T-helper 2 cell (primary cell): ENCODE measurements at places on chromosomes 2 and 18.

DNA sequence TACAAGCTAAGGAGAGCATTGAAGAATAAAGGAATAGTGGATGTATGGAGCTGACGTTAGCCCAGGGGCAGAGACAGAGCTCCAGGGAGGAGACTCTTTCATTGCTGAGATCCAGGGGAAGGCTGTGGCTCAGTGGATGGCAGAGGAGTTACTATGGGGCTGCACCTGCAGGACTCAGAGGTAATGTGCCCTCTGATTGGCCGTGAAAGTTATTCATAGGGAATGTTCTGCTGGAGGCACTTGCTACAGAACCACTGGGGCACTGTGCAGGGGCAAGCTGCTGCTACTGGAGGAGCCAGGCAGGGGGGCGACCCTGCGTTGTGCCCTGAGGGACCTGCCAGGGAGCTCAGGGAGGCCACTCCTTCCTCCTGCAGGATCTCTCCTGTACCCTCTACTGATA, 199.2 kb downstream of the PTPRM start:
- DNase-seq: no peak

DNA sequence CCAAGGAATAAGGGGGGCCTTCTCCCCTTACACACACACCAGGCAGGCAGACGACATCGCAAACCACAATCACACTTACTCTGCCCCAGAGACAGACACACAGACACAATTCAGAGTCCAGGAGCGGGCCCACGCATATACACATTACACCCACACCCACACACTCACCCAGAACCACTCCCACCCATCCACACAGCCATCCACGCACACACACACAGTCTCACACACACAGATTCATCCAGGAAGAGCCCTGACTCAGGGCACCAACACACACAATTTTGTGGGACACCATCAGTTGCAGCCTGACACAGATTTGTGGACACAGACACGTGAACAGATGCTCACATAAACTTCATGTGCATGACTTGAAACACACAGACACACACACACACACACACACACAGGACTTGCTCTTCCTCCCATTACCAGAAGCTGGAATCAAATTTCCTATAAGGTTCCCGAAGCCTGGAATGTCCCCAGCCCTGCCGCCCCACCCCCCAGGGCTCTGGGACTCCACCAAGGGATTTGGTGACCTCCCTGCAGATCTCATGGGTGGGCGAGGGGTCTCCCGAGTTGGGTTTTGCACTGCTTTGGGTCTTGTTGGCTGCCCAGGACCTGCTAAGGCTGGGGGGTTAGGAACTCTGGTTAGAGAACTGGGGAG, 23.5 kb downstream of the TNS1 start:
- no peak for DNase-seq

GRCh38 chr2:70498528-70498927, 55.1 kb downstream of the TGFA start:
- no peak for DNase-seq

DNA sequence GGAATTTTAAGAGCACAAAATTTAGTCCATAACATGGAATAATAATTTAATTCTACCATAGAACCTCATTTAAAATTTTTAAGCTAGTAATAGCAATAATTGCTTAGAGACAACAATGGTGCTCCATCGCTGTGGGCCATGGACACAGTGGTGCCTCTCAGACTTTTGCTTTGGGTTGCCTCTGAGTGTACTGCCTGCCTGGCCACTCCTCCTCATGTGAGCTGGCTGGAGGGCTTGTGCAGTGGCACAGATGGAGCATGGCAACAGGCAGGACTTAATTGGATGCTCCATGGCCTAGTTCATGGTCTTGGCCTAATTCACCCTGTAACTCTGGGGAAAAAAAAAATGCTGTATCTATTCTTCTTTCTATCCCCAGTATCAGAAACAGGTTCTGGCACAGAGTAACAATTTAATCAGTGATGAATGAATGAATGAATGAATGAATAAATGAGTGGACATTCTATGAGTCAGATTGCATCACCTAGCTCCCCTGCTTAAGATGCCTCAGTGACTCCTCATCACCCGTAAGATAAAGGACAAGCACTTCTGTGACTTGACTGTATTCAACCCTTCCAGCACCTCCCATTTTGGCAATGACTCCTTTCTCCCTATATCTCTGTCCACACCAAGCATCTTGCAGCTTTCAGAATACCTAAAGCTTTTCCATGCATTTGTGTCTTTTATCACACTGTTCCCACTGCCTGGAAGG, 211.8 kb upstream of the SLC14A2 start:
- no peak for DNase-seq

GRCh38 chr2:111978452-111979170, 76.5 kb upstream of the TMEM87B start:
- DNase-seq: no peak

DNA sequence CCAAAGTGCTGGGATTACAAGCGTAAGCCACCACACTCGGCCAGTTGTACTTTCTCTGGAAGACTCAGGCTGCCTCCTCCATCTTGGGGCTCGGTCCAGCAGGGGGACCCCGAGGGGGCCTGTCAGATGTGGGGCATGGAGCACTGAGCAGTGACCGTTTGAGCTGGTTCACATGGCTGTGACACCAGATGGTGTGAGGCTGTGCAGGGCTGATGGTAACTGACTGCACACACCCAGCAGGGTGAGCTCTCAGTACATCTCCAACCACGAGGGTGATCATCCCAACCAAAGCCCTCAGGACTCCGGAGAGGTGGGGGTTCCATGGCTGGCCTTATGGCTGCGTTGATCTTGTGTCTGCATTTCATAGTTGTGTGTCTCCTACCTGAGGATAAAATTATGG, 63.4 kb downstream of the FAM168B start:
- no peak for DNase-seq

GRCh38 chr2:45285311-45285710, 276.1 kb upstream of the SIX2 start:
- no peak for DNase-seq

DNA sequence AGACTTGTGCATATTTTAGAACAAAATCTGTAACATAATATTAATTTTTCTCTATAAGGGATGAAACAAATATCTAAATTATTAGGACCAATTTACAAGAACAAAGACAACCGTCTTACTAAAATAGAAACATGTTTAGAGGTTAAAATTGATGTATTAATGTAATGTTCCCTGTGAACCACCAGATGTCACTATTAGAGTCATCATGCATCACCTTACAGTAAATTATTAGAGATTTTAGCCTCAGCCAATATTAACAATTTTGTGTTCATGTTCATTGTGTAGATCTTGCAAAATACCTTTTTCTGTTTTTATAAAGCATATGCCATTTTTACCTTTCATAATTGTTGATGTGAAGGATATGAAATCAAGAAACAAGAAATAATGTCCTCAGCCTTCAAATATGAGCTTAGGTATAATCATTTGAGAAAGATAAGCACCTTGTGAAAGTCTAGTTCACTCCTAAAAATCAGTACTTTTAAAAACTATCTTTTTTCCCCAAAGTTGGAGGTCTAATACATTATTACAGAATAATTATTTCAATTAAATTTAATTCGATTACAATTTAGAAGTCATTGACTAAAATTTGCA, 344.3 kb upstream of the KCNH7 start:
- DNase-seq: no peak

DNA sequence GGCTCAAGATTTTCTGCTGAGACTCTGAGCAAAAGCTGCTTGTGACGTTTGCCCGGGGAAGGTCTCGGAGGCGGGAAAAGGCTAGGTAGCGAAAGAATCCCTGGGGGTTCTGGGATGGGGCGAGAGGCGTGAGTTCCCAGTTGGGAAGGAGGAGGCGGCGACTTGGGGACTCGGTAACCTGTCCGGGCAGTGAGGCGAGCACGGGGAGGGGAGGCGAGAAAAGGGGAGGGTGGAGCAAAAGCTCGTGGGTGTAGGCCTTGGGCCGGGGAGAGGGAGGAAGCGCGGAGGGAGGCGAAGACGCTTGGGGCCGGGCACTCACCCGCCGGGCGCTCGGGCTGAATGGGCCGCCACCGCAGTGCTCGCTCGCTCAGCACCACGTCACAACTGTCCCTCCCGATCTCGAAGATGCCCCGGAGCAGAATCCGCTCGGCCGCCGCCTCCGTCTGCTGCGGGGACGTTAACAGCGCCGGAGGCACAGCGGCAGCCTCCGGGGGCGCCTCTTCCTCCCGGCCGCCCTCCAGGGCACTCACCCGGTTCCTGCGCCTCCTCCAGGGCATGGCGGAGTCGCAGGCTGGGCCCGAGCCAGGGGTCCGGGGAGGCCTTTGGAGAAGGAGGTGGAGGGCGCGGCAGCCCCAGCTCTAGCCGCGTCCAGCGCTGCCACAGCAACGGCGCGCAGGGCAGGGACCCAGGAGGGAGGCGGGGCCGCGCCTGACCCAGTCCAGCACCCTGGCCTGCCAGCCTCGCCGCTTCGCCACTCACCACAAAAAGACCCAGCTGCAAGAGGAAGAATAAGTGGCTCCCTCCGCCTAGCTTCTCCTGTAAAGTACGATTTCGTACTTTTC, at the start of gene CERKL:
Gene CERKL, minus strand, starts transcription at position 656 of the 842 bp plus-strand sequence. Its CDS starts 99 bp downstream, at position 557.
- peak; percentile 4 for DNase-seq

DNA sequence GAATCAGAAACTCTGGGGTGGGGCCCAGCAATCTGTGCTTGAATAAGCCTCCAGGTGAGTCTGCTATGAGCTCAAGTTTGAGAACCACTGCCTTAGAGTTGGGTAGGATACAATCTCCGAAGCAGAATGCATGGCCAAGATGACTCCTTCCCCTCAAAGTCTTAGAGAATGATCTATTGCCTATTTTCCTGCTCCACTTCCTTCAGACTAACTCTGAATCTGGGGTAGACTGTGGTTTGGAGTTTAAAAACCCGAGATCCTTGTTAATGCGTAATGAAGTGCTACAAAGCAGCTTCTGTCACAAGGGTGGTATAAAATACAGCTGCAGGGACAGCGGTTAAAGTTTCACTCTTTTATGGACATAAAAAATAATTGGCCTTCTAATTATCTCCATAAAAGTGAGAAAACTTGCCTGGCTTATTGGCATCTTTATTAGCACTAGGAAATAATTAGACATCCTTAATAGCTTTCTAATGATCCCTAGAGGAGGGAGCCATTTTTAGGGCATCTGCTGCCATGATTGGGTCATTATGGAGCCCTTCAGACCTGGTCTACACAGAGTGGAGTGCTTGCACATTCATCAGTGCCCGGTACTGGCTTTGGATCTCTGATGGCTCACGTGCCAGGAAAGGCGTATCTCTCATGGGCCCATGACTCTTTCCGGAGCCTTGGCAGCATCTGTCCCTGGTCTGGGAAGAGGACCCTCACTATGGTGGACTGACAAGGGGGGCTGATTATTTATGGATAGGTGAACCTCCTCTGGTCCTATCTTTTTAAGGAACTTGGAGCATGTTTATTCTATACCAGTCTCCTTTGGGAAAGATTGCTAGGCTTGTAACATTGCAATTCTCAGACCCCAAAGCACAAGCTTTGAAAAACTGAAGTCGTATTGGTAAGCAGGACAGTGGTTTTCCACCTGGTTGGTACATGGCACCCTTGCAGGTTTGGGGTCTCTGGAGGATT, 28.2 kb downstream of the SIX2 start:
- no peak for DNase-seq

GRCh38 chr2:88669482-88670214, 21.8 kb upstream of the RPIA start:
- DNase-seq: peak; percentile 44

- DNase-seq: no peak
Observed at GRCh38 chr2:222572751-222573174, 83.1 kb downstream of the FARSB start.

GRCh38 chr2:128736689-128737545, 418.2 kb upstream of the HS6ST1 start:
- no peak for DNase-seq

GRCh38 chr18:31274931-31275330, 43.0 kb upstream of the DSG1 start:
- no peak for DNase-seq
